SK-N-DZ (cell line): ENCODE measurements at places on chromosomes 2 and 18.

- DNase-seq: no peak
Observed at GRCh38 chr18:34694591-34695165, 15.4 kb upstream of the DTNA start.

DNA sequence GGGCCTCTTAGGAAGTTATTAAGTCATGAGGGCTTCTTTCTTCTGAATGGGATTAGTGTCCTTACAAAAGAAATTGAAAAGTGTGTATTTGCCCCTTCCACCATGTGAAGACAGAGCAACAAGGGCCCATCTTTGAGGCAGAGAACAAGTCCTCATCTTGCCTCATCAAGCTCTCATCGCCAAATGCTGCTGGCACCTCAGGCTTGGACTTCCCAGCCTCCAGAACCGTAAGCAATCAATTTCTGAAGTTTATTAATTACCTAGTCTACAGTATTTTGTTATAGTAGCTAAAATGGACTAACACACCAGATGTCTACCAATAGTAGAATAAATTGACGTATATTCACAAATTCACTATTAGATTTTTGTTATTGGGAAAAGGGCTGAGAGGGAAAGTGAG lies 74.6 kb downstream of the CCDC148 start:
- DNase-seq: no peak

DNA sequence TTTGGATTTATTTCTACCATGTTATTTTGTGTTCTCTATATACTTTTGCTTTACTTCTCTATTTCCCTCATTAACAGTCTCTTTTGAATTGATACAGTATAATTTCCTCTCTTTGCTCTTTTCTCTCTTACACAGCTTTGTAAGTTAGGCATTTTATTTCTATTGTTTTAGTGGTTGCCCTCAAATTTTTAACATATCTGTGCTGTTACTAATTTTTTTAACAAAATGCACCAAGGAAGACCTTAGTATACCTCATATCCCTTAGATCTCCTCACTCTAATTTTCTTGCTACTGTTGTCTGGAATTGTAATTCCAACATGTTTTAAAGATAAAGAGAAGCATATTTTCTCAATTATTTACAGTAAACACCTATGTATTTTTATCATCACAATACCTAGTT lies 416.8 kb upstream of the SLC14A2 start:
- no peak for DNase-seq

GRCh38 chr2:99888617-99889016 lies 253.8 kb downstream of the AFF3 start:
- peak; percentile 39 for DNase-seq

- DNase-seq: no peak
Observed at GRCh38 chr2:205511221-205511620, 171.1 kb upstream of the NRP2 start.

- no peak for DNase-seq
Observed at GRCh38 chr2:23432531-23432930, 47.6 kb downstream of the KLHL29 start.

DNA sequence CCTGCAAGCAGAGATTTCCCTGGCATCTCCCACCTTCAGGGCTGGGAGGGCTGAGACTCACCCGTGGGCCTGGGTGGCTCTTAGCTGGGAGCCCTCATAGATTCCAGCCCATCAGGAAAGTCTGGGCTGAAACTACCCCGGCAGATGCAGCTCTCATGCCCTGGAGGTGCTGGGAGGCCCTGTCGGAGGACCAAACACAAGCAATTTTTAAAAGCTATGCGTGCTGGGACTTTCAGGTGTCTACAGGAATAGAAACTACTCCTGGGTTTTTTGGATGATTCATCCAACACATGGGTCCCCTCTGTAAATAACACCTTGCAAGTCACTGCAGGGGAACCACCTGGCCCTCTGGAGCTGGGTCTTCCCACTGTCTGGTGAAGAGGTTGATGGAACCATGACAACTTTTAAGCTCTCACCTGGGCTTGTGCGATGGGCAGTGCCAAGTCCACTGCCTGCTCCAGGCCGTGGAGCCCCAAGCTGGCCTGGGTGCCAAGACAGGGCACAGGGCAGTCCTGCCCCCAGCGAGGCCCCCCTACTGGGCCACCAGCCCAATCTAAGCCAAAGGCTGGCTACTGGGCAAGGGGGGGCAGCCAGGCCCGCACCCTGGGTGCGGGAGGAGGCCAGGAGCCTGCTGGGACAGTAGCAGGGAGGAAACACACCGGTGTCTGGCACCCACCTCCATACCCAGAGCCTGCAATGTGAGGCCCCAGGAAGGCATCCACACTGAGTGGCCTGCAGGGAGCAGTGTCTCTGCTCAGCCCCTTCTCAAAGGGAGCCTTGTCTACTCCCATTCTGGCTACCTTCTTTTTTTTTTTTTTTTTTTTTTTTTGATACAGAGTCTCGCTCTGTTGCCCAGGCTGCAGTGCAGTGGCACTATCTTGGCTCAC lies 1.1 kb upstream of the GPR55 start:
- DNase-seq: no peak

GRCh38 chr2:119253760-119254600 lies 30.3 kb downstream of the STEAP3 start:
- no peak for DNase-seq

DNA sequence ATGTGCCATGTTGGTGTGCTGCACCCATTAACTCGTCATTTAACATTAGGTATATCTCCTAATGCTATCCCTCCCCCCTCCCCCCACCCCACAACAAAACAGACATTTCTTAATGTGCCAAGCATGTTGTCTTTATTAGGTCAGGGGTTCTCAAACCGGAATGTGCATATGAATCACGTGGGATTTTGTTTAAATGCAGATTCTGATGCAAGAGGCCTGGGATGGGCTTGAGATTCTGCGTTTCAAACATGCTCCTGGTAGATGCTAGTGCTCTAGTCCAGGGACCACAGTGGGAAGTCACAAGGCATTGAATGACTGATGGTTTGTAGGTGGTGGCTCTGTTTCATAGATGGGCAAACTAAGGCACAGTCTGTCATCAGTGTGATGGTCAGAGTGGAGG lies 184.7 kb downstream of the SMAD7 start:
- no peak for DNase-seq

DNA sequence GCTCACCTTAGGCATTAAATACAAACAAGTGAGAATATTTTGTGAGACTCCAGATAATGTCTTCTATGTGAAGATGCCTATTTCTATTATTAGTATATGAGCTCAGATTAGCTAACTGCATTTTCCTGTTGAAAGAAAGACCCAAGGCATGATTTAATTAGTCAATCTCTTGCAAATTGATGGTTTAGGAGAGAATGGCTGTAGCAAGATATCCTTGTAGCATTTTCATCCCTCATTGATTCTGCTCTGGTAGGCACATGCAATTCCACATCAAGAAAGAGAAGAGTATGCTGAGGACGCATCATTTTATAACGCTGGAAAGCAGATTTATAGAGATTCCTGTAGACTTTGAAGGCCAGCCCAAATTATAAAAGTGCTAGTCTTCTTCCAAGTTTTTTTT lies 332.0 kb downstream of the SOX11 start:
- no peak for DNase-seq

DNA sequence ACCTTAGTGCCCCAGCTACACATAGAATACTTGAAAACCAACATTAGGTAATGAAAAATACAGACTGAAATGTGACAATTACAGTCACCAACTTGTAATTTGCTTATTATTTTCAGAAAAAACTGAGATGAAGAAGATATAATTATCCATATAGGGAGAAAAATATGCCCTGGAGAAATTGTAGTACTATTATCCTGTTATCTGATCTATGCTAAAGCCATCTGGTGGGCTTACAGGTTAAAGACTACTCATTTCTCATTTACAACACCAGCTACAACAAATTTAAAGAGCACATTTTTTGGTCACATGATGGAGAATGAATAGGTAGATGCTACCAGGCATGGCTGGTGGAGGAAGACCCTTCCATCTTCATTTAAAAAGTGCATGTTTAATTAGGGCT lies 79.6 kb upstream of the NYAP2 start:
- peak; percentile 78 for DNase-seq

GRCh38 chr2:31886700-31887099 lies 124.1 kb downstream of the MEMO1 start:
- DNase-seq: no peak

- no peak for DNase-seq
Observed at GRCh38 chr2:100744589-100744988, 75.3 kb upstream of the NPAS2 start.

DNA sequence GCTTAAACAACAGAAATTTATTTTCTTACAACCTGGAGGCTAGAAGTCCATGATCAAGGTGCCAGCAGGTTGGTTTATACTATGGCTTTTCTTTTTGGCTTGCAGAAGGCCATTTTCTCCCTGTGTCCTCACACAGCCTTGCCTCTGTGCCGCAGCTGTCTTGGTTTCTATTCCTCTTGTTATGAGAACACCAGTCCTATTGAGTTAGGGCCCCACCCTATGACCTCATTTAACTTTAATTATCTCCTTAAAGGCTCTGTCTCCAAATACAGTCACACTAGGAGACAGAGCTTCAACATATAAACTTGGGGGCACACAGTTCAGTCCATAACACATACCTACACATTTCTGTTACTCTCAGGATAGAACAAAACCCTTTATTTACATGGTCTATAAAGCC lies 17.3 kb upstream of the RHOB start:
- no peak for DNase-seq

DNA sequence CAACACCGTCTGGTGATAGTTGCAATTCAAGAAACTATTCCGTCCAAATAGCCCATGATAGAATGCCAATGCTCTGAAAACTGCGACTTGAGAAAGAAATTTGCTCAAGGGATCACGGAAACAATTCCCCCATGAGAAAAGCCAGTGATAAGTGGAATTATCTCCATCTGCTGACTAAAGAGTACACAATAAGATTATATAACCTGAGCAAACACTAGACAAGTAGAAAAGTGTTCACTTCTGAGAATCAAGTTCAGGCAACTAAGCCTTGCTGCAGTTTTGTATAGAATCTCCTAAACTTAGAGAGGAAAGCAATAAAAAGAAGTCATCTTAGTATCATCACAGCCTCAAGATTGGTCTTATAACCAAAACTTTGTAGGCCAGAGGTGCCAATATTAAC lies 336.3 kb upstream of the NRXN1 start:
- no peak for DNase-seq

DNA sequence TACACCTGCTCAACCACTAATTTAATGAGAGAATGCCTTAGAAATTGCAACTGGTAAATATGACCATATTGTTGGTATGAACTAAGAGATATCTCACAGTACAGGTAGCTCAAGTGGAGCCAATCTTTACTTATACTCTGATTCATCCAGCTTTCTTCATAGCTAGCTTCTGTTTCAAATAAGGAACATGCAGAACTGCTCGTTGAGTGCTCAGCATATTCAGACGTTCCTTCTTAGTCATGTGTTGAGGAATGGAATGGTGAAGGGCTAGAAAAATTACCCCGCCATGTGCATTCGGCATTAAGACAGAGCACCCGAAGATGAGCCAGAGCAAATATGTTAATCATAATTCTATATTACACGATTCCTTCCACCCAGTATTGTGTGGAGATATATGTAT lies 144.0 kb upstream of the VRK2 start:
- DNase-seq: no peak

DNA sequence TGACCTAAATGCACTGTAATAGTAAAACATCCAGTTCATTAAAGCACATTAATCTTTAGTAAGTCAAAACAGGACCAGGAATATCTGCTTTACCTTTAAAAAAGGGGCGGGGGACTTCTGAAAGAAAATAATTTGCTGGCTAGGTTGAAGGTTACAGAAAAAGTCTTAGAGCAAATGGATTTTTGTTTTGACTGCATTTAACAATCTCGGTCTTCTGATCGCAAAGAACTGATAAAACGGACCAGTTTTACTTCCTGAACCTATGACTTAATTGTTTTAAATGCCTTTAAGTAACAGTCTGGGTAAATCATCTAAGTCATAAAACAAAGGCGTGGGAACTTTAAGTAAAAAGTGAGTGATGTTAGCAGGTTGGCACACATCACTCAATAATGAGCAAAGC lies 783 bp downstream of the BUB1 start:
- no peak for DNase-seq

DNA sequence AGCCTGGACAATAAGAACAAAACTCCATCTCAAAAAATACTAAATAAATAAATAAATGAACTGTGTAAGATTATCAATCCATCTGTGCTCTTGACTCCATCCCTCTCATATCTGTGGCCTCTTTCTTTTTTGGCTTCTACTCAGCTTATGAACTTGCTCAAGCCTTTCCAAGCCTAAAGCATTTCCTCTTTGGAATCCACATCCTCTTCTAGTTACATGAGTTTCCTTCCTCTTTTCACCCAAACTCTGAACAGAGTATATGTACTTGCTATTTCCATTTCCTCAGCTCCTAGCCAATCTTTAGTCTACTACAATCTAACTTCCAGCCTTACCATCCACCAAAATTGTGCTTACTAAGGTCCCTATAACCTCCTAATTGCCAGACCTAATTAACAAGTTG lies 2.5 kb upstream of the DNAJC10 start:
- DNase-seq: no peak

- DNase-seq: no peak
Observed at GRCh38 chr18:312415-312814, 44.6 kb upstream of the THOC1 start.

DNA sequence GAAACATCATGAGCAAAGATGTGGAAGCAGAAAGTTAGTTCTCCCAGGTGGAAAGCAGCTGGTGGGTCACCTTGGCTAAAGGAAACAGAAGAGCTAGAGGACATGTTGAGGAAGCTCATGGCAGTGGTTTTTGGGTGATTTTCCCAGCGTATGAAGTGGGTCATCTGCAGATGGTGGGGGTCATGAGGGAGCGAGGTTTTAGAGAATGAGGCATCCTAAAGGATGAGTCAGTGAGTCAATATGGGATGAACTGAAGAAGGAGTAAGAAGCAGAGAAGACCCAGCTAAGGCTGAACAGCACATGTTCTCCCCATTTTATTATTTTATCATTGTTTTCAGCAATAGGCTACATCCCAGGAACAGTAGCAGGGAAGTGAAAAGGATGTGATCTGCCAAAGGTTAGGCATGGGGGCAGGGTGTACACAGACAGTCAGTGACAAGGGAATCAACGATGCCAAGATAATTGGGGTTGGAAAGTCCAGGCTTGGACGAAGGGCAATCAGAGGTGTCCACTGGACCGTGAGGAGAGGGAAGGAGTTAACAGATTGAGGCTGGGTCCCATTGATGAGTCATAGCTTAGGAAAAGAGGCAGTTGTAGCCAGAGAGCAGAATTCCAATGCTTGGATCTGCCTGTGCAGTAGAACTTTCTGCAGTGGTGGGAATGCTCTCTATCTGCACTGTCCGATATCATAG lies 289.3 kb upstream of the RAB12 start:
- no peak for DNase-seq

GRCh38 chr2:1538663-1539062 lies 125.4 kb downstream of the TPO start:
- no peak for DNase-seq
